HuH-7.5 (cell line): ENCODE measurements at places on chromosomes 7 and 10.

DNA sequence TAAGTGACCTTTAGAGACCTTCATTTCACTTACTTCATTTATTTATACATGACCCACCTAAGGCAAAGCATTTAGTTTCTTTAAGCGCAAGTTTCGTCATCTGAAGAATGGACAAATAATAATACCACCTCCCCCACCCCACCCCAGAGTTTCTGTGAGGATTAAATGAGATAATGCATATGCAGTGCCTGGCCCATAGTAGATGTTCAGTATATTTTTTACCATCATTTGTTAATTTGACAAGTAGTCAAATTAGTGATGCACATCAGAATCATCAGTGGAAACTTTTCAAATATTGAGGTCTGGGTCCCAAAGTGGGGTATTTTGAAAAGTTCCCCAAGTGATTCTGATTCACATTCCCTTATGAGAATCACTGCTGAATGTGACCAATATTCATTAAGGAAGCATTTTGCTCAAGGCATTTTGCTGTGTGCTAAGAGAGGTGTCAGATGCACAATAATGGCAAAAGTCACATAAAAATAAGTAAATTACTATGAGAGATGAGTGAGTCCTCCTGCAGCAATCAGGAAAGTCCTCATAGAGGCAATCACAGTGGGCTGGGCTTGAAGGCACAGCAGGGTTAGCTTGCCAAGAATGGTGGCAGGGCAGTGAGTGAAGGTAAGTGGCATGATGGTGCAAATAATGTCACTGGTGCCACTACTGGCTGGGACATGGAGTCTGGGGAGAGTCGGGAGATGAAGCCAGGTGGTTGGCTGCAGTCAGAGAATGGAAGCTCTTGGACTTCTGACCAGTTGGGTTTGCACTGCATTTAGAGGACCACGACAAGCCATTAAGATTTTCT lies 244.1 kb downstream of the PTEN start:
- DNase-seq, result no peak

GRCh38 chr10:86815035-86815617 lies 58.7 kb downstream of the BMPR1A start:
- no peak for DNase-seq

DNA sequence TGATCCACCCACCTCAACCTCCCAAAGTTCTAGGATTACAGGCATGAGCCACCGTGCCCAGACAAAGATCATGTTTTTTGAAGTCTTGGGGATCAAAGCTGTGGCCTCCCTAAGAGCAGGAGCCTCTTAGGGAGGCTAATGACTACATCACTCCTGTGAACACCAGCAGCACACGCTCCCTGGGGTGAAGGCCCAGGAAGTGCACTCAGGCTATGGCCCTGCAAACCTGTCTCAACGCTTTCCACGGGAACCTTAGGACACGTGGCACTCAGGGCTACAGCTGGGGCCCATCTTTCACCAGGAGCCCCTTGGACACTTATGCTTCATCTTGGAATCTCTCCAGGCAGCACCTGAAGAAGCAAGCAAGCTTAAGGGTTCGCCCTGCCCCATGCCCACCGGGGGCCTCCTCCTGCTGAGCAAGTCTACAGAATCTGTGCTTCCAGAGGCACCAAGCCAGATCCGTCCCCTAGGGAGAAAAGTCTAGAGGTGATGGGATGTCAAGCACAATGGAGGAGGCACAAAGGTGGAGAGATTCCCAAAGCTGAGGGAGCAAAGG lies 18.4 kb downstream of the VSTM4 start:
- DNase-seq, result no peak

- peak; percentile 20 for DNase-seq
These were observed 1.5 kb downstream of the IPMK start for GRCh38 chr10:58266003-58266825.

- no peak for DNase-seq
These were observed 97.1 kb downstream of the GPR85 start for GRCh38 chr7:112989531-112989930.

DNA sequence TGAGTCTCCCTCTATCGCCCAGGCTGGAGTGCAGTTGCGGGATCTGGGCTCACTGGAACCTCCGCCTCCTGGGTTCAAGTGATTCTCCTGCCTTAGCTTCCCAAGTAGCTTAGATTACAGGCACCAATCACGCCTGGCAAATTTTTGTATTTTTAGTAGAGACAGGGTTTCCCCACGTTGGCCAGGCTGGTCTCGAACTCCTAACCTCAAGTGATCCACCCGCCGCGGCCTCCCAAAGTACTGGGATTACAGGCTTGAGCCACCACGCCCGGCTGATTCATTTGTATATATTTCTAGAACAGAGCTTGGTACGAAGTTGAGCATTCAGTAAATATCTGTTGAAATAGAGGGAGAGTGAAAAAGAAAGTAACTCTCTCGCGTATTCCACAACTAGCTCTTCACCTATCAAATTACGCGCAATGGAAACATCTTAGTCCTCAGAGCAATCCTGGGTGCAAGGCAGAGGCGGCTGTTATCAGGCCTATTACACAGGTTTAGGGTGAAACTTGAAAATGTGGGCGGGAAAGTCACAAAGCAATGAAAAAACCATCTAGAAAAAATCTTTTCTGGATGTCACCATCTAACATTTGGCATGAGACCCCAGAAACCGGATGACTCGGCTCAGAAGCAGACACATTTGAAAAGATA lies 707 bp upstream of the GHITM start:
- no peak for DNase-seq

GRCh38 chr7:73622909-73623797 lies 1.2 kb downstream of the MLXIPL start:
- peak; percentile 83 for DNase-seq

DNA sequence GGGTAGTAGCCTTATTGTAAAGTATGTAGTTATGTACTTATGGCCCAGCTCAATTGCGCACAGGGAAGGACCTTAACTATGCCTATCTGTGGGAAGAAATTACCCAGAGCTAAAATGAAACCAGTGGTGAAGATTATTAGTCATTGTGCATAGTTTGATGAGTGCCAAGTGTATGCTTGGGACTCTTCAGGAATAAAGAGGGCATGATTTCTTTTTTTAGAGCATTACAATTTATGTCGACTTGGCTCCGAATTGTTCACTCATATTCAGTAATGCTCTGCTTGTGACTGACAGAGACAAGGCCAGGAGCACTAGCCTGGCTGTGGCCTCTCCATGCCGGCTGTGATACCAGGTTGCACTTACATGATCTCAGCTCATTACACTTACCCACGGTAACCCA lies 269.5 kb downstream of the TRIL start:
- DNase-seq, result no peak

GRCh38 chr10:91820144-91820543 lies 21.9 kb downstream of the TNKS2 start:
- DNase-seq, result no peak

GRCh38 chr10:89648074-89648473 lies 3.0 kb upstream of the PANK1 start:
- DNase-seq, result no peak

- no peak for DNase-seq
These were observed 606 bp upstream of the LAMB1 start for GRCh38 chr7:108003599-108003935.

- no peak for DNase-seq
These were observed 21.4 kb downstream of the TMEM273 start for GRCh38 chr10:49166484-49167400.

DNA sequence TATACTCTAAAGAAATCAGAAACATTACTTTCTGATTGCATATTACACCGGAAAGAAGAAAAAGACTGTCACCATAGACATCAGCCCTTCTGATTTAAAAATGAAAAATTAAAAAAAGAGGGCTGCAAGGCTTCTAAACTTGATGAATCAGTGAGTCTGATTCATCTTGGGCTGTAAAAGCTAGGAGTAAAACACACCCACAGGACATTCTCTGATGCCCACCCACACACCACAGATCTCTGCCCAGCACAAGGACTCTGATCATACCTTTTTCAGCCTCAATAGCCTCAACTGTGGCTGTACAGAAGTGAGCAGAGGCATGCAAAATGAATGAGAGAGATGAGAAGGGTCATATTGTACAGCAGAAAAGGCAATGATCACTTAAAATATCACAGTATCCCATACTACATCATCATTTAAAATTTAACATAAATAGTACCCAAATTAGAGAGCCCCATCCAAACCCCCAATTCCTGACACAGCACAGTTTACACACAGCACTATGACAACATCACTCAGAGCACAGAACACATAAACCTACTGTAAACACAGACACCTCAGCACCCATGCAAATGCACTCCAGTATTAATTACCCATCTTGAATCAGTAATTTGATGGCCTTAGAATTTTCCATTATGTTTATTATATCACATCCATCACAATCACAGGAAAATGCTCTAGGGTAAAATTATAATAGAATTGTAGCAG lies 6.4 kb upstream of the MSS51 start:
- no peak for DNase-seq

GRCh38 chr7:4815609-4816418 lies 40.4 kb downstream of the AP5Z1 start:
- no peak for DNase-seq

DNA sequence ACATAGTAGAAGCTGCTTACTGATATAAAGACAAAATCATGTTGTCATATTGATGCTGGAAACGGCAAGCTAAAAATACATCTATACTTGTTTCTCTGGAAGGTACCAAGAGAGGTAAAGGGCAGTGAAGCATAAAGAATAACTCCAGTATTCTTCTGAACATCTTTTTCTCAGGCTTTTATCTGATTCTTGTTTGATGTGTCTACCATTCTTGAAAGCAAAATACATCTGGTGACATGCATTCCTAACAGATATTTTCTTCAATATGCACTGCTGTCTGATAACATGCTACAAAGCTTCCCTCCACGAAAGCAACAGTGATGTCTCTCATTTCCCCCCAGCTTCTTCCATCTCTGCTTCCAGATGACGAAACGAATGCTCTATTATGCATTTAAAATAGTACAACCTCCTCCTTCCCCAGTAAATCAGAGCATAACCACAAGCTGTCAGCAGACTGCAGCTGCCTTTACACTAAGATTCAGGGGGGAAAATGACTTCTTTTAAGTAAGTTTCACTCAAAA lies 100.8 kb downstream of the ARHGAP21 start:
- no peak for DNase-seq

DNA sequence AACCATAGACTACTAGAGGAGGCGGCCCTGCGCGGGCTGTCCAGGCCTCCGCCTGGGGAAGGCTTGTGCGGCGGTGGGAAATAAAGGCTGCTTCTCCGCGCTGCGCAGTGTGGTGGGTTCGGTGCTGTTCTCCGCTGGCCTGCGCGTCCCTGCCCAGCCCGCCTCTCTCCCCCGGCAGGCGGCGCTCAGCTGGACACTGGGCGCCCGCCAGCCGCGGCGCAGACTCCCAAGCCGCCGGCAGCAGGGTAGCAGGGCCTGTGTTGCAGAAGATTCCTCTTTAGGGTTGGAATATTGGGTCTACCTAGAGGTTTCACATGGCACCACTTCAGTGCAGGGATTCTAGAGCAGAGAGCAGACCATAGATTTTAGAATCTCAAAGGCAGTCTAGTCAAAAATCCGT lies 66.1 kb upstream of the ZPBP start:
- no peak for DNase-seq

DNA sequence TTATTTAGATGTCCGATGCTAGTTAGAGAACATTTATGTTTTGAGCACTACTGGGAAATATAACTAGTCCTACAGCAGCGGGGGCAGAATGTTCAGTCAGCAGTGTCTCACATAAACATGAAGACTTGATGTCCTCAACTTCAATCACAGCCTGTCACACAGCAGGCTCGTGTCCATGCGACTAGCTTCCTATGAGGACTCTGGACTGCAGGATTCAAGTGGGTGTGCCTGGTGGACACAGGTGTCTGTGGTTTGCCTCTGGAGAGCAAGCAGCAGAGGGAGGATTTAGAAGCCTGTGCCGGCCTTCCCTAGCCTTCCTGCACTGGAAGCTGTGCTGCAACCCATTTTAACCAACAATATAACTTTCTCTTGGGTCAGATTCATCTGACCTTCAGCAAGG lies 30.0 kb upstream of the LANCL2 start:
- no peak for DNase-seq

DNA sequence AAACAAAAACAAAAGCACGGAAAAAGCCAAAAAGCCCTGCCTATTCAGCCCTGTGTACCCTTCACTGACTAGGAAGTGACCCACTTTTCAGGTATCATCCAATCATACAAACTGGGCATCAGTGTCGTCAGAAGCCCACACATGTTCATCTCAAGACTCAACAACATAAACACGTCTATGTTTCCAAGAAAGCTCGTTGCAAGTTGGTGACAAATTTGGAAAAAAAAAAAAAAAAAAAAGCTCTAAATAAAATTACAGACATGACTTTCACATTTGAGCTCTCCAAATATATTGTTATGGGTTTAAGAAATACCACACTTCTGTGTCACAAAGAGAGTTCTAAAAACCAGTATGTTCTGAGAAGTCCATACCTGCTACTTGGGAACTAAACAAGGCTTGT lies 204.7 kb upstream of the KLF14 start:
- no peak for DNase-seq

DNA sequence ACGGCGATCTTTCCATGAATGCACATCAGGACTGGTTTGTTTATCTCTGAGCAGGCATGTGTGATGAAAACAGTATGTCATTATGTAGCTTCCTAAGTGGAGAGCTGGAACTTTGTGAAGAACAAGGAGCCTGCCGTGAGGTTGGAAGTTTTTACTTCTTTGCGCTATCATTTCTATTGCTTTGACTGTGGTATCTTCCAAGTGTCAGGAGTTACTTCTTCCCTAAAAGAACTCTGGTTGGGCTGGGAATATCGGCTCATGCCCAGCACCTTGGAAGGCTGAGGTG lies 167.4 kb upstream of the AHR start:
- DNase-seq, result no peak

- no peak for DNase-seq
These were observed 6.9 kb upstream of the ACSL5 start for GRCh38 chr10:112366992-112367391.
